ENCODE measurements at places on chromosomes 5 and 9.

GRCh38 chr5:170423692-170424091, 34.5 kb upstream of the KCNMB1 start:
- DNase-seq: no peak

GRCh38 chr5:52466113-52466512, 321.6 kb upstream of the ITGA1 start:
- DNase-seq: no peak

DNA sequence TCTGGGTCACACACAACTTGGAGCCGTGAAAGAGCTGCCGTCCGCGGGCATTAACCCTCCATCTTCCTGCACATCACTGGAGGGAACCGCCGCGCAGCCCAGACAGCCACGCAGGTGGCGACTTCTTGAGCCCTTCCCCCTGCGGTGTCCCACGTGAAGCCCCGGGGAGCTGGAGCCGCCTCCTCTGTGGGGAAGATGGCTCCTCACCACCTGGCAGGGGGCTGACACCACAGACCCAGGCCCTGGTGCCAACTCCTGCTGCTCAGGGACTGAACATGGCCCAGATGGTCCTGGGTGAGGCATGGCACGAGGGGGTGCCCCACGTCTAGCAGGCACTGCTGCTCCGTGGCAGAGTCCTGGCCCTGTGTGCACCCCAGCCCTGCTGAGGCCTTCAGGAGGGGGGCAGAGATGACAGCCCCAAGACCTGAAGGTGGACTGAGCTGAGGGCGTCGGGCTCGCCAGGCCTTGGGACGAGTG, 38.9 kb downstream of the NDUFS6 start:
- no peak for DNase-seq

GRCh38 chr9:69176471-69177171, 2.5 kb downstream of the TJP2 start:
- no peak for DNase-seq

DNA sequence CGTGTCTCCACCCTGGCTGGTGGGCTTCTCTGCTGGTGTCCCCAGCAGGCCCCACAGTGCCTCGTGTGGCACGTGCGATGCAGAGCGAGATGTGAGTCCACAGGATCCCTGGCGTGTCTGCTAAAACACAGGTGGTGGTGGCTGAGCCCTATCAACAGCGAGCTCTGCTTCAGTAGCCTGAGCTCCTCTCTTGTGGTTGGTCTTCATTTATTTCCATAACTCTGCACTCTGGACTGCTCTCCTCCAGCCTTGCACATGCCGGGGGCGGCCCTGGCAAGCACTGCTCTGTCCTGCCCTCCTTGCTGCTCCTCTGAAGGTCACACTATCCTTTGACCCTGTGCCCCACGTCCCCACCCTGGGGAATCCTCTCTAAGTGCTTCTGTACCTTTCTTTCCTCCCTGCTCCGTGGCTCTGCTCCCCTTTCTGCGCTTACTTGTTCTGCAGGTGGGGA, 59.2 kb downstream of the NSUN2 start:
- DNase-seq: no peak

DNA sequence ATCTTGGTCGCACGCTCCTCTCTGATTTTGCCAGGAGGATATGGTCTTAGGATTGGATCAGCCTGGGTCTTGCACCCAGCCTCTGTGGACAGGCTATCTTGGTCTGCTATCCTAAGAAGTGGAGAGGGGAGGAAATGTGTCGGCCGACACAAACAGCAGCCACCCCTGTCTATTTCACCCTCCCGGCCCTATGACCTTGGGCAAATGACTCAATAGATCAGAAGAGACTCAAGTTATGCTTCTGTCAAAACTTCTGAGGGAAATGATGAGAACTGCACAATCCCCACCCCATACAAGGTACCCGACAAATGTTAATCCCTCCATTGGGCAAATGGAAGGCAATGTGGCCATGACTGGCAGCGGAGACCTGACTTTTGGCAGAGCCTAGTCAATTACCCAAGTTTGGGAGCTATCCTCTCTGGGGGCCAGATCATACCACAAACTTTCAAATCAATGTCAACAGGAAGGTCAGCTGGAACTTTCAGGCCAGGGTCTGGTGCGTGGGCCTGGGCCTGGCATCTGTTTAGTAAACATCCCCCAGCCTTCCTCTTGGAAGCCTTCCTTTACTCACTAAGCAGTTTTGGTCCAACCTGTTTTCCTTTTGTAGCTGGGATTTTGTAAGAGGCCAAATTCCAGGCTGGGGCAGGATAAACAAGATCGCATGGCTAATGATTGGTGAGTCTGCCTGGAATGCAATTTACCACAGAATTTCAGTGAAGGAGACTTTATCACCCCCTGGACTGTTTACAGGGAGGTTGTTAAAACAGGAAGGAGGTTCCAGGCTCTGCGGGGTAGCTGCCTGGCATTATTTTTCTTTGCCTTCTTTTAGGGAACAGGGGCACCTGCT, 64.2 kb upstream of the CPEB4 start:
- DNase-seq: peak; percentile 92

DNA sequence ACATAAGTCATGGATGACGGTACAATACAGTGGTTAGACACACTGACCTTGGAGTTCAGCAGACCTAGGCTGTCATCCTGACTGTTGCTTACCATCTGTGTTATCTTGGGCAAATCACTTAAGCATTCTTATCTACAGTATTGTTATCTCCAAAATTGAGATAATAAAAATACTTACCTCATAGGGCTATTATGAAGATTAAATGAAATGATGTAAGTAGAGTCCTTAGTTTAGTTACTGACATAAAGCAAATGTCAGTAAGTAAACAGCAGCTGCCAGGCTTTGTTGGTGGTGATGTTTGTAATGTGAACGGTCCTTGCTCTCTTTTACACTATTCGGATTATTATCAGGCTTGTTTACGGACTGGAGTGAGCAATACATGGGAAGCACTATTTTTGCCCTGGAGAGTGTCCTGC, 107.3 kb upstream of the DPYSL3 start:
- DNase-seq: no peak

DNA sequence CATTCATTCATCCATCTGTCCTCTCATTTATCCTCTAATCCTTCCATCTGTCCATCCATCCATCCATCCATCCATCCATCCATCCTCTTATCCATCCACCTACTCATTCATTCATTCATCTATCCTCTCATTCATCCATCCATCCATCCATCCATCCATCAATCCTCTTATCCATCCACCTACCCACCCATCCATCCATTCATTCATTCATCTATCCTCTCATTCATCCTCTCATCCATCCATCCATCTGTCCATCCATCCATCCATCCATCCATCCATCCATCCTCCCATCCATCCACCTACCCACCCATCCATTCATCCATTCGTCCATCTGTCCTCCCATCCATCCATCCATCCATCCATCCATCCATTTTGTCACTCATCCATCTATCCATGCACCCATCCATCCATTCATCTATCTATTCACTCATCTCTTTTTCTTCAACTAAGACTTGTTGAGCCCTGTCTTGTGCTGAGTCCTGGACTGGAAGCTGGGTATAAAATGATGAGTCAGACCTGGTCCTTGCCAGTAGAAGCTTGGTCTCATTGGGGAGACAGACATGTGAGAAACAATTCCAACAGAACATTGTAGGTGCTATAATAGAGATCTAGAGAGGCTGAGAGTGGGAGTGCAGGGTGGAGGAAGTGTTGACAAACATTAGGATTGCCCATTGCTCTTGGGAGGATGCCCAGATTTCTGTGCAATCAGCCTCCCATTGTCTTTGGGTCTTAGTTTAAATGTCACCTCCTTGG, 55.0 kb upstream of the IER5L start:
- no peak for DNase-seq

DNA sequence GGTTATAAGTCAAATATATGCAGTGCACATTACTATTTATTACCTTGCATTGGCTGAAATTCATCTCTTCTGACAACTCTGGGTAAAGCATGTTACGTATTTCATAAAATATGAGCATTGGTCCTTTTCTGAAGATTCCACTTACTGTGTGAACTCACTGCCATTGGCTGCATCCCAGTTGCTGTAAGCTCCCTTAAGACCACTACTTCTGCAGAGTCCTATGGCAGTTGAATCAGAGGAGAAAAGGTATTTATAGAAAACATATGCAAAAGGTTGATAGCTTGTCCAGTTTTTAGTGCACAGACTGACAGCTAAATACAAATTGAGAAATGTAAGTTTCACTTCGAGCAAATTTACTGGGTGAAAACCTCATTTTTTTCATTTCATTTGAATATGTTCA, 394.6 kb upstream of the ARRDC3 start:
- no peak for DNase-seq

GRCh38 chr9:89439571-89439970, 58.3 kb downstream of the SEMA4D start:
- DNase-seq: no peak

DNA sequence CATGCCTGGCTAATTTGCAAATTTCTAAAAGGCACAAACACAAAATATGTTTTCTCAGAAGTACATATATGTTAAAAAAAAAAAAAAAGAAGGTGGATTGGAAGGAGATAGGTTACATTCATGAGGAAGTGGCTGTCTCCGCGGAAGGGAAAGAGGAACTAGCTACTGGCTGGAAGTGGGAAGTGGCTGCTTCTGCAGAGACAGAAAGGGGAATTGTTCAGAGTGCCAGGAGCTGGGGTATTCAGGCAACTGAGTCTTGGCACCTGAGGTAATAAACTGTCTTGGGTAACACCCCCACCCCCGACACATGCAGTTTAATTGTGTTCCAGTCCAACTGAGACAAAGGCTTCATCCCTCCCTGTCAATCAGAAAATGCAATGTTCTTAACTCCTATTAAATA, 45.6 kb downstream of the S1PR3 start:
- no peak for DNase-seq

GRCh38 chr5:71529682-71530081, 57.5 kb upstream of the MCCC2 start:
- no peak for DNase-seq

- peak; percentile 53 for DNase-seq
These were observed 115.5 kb downstream of the COL23A1 start for GRCh38 chr5:178474562-178475184.

DNA sequence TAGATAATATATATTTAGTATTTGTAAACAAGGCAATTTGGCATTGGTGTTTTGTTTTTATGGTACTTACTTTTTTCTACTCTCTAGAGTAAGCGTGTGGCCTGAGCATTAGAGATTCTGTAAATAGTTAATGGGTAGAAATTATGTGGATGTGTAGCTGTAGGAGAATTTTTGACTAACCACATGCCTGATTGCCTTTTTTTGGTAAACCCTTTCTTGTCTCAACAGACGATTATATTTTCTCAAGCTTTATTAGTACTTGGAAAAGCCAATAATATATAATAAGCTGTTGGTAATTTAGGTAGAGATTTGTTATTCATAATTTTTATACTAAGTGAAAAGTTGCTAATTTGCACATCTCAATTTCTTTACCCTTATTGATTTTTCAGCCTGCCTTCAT, 76.8 kb downstream of the FCHO2 start:
- DNase-seq: no peak

DNA sequence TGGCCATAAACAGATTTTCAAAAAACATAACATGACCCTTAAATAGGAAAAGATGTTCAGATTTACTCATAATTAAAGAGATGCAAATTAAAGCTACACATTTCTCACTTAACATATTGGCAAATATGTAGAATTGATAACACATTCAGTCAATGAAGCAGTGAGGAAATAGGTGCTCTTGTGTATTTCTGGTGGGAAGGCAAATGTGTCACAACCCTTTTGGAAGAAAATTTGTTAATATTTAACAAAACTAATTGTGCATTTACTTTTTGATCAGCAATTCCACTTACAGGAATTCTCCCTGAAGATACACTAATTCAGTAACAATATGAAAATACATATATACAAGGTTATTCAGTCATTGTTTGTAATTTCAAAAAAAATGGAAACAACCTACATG, 68.1 kb downstream of the FBXW11 start:
- no peak for DNase-seq
